Stimulated activated CD8-positive, alpha-beta memory T cell treated with anti-CD3 and anti-CD28 coated beads, Interleukin-15, amount 100 ng/mL, for 4 hours (primary cell): ENCODE measurements at places on chromosomes 7 and 10.

- DNase-seq, result no peak
Observed at GRCh38 chr10:3468919-3469638, 296.5 kb upstream of the PITRM1 start.

DNA sequence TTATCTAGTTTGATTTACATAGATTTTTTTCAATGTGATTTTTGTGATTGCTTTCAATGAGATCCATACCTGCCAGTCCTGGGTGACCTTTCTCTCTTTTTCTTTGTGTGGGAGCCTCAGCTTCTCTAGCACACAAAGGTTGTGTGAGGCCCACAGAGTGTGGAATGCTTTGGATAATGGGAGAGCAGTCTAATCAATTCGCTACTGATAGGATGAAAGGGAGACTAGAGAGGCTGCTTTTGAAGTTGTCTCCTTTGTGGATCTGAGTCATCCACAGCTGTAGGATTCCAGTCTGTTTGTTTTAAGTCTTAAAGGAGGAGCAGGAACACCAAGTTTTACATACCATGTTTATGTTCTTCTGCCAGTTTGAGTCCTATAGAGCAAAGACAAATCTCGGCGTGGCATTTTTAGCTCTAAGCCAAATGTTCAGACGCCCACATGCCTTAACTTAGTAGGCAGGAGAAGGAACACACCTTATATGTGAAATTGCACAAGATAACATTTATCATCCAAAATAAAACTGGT lies 330.0 kb downstream of the ARL4A start:
- no peak for DNase-seq

DNA sequence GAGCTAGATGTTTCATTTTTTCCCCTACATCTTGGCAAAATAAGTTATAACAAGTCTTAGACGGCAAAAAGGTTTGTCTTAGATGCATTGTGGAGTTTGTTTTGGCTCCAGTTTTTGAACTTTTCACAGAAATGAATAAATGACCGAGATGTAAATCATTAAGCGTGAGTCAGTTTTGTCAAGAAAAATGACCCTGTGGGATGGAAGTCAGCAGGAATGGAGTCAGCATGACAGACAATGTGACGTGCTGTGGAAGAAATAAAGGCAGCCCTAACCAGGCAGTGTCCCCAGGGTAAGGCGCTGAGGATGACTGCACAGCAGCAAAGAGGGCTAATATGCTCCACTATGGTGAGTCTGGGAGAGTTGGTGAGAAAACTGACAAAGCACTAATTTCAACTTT lies 163.2 kb downstream of the NOC3L start:
- DNase-seq, result no peak

- DNase-seq, result no peak
Observed at GRCh38 chr7:143217806-143218205, 4.0 kb upstream of the TAS2R40 start.

- no peak for DNase-seq
Observed at GRCh38 chr10:100128951-100129350, 47.3 kb upstream of the CPN1 start.

- DNase-seq, result no peak
Observed at GRCh38 chr7:29988424-29989256, 961 bp downstream of the SCRN1 start.

GRCh38 chr7:14432924-14433323 lies 443.5 kb upstream of the ETV1 start:
- DNase-seq, result no peak

DNA sequence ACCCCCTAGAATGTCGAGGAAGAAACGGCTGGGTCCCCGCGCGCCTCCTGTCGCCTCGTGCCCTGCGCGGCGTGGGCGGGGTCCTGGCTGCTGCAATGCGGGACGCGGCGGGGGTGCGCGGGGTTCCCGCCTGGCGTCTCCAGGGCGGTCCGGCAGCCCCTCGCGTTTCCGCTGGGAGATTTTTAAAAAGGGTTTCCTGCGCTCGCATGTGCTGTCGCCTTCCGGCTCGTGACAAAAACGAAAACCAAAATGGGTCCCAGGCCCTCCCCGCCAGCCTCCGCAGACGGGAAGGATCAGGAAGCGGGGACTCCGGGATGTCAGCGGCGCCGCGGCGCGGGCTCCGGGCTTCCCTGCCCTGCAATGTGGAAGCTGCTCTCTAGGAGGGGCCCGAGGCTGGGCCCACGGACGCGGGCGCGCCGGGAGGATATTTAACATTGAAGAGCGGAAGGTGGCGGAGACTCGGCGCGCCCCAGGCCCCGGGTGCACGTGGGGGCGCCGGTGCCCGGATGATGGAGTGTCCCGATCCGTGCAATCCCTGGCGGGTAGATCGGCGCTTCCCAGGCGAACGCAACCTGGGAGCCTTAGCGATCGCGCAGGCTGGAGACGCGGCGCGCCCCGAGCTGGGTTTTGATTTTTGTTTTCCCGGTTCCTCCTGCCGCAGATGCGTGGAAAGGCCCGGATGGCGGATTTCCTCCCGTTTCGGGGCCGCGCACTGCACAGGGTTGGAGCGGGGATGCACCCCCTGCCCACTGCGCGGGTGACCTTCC lies 1.0 kb downstream of the PFKP start:
- peak; percentile 48 for DNase-seq

GRCh38 chr7:136523571-136523970 lies 344.9 kb upstream of the CHRM2 start:
- no peak for DNase-seq

GRCh38 chr10:1648648-1649047 lies 88.7 kb downstream of the ADARB2 start:
- DNase-seq, result no peak

DNA sequence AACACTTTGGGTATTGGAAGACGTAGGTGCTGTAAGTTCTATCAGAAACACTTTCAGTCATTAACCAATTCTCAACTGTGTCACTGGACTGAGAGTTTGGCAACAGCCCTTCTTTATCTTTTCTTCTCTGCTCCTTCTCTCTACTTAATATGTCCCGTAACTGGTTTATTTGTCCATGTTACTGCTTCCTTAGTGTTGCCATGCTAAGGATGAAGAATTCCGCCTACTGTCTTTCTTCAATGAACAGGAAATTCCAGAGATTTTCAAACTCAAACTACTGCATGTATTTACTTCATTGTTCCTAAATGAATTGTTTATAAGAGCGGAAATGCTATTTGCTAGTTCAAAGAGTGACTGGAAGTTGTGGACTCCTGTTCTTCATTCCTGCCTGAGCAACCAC lies 143.7 kb downstream of the TAX1BP1 start:
- DNase-seq, result no peak

GRCh38 chr10:3971713-3972112 lies 186.7 kb upstream of the KLF6 start:
- no peak for DNase-seq

DNA sequence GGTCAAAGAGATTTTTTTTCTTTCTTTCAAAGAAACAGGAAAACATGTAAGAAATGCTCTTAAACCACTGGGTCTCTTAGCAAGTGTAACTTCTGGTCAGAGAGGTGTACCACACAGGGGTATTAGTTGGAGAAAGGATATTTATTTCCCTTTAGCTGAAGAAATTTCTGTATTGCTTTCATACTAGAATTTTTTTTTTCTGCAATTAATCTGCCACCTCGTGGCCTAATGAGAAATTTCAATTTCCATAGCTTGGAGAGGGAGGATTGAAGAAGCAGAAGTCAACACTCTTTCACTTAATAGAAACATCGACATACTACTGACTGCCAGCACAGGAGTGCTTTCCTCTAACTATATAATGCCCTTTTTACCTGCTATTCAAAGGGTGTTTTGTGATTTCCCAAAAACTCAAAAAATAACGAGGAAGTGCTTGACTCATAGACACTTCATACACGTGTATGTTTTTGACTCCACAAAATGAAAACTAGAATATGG lies 177.6 kb upstream of the NAMPT start:
- DNase-seq, result no peak

DNA sequence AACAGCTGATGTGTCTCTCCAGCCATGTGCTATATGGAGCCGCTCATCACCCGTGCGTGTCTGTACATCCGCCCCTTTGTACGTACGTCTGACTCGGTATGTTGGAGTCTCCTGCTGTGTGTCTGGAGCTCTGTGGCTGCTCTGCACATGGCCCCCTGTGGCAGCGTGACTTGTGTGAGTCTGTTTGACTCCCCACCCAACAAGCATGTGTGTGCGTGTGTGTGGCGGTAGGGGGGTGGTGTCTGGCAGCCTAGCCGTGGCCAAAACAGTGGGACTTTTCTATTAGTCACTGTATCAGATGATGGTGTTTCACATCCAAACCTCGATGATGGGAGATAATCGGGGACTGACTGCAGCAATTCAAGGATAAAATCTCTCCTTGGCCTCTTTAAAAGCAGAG lies 94.1 kb downstream of the COL13A1 start:
- no peak for DNase-seq

DNA sequence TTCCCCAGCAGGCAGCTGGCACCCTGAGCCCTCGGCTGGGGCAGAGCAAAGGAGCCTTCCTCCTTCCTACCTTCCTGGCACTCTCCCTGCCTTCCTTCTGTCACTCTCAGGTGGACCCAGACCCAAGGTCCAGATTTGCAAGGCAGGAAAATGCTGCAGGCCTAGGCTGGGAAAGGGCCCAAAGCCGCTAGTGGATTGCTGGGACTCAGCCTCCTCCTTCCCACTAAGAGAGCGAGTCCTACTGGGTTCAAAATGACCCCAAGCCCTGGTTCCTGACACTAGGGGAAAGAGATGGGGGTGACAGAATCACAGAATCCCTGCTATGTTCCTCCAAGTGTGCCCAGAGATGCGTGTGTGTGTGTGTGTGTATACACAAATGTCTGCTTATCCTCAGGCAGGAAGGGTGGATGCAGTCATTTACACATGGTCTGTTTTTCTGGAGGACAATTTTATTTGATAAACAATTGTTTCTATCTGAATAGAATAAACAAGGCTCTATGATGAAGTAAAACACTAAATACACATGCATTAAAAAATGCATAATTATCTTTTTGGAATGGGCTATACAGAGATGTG lies 1.3 kb upstream of the PLAU start:
- DNase-seq, result no peak

GRCh38 chr7:101537935-101538595 lies 91.0 kb downstream of the MYL10 start:
- no peak for DNase-seq

DNA sequence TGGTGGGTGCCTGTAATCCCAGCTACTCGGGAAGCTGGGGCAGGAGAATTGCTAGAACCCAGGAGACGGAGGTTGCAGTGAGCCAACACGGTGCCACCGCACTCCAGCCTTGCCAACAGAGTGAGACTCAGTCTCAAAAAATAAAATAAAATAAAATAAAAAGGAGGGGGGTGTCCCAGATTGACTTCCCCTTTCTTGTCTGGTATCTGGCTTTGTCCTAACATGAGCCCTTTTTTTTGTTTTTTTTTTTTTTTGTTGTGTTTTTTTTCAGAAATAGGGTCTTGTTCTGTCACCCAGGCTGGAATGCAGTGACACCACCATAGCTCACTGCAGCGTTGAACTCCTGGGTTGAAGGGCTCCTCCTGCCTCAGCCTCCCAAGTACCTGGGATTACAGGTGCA lies 4.7 kb downstream of the CASP2 start:
- no peak for DNase-seq

- DNase-seq, result no peak
Observed at GRCh38 chr10:6083523-6084475, 5.0 kb upstream of the RBM17 start.

DNA sequence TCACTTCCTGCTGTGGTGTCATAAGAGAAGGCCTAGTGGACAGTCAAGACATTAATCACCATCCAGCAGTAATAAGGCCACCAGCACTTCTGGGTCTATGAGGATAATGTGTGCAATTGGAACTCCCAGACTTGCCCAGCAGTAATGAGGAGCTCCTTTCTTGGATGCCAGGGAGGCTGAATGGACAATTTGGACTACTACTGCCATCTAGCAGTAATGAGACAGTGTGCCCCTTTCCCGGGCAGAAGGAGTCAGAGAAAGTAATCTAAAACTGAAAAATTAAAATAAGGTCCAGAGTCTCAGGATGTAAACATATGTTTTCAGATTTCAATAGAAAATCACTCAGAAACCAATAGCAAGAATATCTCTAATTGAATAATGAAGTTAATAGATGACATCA lies 400.4 kb downstream of the CDC14C start:
- no peak for DNase-seq
